ENCODE measurements at places on chromosomes 2 and 18.
A peak's percentile ranks its signal among the peaks of the same experiment; 100 is the strongest.

DNA sequence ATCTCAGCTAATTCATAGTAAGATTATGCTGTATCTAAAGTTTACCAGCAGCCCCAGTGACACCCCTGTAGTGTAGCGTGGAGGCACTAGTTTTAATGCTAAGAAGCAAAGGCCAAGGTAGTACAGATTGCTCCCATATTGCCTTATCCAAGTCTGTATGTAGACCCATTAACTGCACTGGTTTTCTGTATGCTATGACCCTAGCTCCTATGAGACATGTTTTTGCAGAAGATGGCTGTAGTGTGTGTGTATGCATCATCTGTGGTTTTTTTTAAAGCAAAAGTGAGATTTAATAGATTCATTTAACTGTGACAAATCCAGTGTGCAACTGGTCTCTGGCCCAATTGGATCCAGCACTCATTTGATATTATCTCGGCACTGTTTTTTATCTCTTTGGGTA lies 86.5 kb downstream of the HAUS1 start:
- DNase-seq, result no peak

- peak; percentile 9 for DNase-seq
Observed at GRCh38 chr2:237731663-237732062, 66.9 kb upstream of the RBM44 start.

DNA sequence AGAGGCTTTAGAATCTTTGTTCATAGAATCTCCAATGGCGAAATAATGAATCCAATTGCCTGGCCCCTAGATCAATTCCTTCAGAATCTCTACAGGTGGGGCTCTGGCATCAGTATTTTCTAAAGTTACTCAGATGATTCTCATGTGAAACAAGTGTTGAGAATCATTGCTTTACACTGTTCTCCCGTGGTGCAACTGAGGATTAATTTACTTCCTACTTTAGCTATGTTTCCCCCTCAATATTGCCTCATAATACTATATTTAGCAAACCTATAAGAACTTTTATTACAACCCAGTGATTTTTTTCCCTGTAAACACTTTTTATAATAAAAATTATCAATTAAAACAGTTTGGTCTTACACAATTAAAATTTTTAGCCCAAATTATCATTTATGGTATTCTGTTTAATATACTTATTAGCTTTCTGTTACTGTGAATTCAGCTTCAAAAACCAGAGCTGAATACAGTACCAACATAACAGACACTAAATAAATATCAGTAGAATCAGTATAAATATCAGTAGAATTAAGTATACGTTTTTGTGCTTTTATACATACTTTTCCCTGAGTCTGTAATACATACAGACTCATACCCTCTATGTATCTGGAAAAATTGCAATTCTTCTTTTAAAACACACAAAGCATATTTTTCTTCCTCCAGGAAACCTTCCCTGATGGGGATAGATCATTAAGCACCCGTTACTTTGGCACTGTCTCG lies 20.8 kb downstream of the SLC38A11 start:
- DNase-seq, result peak; percentile 25

DNA sequence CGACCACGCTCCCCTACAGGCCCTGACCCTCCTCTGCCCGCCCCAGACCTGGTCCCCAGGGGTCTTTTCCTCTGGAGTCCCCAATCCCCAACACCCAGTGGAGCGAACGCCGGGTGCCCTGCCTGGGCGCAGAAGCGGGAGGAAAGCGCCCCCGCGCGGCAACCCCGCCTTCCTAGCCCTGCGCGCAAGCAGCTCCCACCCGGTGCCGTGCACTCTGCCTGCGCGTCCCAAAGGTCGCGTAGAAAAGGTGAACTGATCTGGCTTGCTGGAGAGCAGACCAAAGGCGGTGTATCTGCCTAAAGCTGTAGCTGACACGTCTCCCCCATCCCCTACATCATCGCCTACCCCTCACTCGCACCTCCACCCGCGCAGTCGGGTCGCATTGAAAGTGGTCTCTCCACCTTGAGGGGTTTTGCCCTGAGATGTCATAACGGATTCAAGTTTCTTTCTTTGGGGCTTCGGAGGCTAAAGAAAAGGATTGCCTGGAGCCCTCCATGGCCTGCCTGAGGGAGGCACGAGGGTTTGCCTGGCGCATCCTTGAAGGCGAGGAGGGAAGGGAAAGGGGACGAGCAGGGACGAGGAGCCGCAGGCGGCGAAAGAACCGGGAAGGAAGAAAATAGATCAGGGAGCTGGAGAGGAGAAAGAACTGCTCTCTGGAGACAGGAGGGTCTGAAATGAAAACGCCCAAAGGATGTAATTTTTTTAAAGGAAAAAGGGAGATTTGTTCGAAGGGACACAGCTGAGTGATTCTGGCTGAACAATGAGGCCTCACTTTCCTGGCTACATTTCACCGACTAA lies 5.8 kb downstream of the GAD1 start:
- no peak for DNase-seq

GRCh38 chr18:31977270-31977872 lies 34.4 kb upstream of the TRAPPC8 start:
- peak; percentile 55 for DNase-seq

GRCh38 chr2:143451642-143452281 lies 322.5 kb downstream of the ARHGAP15 start:
- peak; percentile 43 for DNase-seq

GRCh38 chr2:188798159-188798558 lies 176.0 kb upstream of the COL3A1 start:
- no peak for DNase-seq

DNA sequence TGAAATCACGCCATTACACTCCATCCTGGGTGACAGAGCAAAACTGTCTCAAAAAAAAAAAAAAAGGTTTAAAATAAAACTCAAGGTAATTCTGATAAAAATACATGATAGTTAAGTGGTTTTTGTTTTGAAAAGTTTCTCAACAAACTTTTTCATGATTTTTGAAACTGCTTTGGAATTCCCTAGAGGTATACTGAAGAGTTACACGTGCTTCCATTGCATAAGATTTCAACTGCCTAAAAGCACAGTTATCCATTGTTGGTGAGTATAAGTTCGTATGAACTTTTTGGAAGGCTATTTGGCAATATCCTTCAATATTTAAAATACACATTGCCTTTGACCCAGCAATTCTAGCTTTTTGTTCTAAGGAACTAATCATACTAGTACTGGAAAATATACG lies 74.9 kb downstream of the USP34 start:
- DNase-seq, result no peak

DNA sequence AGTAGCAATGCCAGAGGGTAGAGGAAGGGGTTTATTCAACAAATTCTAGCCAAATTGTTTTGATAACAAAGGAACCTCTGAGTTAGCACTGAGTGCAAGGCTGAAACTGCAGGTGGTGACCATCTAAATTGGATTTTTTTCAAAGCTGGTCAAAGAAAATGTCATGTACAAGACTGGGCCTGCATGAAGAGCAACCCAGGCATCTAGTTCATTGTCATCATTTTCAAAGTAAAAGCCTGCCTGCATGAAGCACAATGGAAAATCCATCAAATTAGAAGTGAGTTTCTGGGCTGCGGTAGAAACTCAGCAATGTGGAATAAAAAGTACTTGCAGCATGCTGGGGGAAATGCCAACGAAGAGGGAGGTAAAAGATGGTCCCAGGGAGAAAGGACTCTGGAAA lies 80.8 kb upstream of the PPP1CB start:
- no peak for DNase-seq

GRCh38 chr18:32208023-32208422 lies 18.2 kb downstream of the MEP1B start:
- no peak for DNase-seq

DNA sequence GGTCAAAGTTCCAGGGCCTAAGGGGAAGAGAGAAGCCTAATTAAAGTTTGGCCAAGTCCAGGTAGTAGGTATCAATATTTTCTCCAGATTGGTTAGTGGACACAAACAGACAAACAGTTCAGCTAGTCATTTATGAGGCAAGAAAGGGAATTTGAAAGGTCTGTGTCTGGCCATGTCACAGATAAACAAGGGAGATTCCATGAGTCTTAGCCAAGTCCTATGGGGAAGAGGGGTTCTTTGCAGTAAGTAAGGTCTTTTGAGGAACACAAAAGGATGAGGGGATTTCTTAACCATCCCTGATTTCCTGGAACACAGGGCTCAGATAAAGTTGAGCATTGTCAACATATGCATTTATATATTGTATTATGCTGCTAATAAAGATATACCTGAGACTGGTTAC lies 310.8 kb downstream of the PLCL1 start:
- DNase-seq, result no peak
